Fibroblast of lung (primary cell): ENCODE measurements at places on chromosomes 1 and 21. TPM values are rescaled to one million over a fixed set of nuclear protein-coding genes. Genes with fewer than 3 reads are reported as not detected.

- DNase-seq: no peak
Observed at GRCh38 chr1:88980870-88981269, 11.6 kb downstream of the KYAT3 start.

DNA sequence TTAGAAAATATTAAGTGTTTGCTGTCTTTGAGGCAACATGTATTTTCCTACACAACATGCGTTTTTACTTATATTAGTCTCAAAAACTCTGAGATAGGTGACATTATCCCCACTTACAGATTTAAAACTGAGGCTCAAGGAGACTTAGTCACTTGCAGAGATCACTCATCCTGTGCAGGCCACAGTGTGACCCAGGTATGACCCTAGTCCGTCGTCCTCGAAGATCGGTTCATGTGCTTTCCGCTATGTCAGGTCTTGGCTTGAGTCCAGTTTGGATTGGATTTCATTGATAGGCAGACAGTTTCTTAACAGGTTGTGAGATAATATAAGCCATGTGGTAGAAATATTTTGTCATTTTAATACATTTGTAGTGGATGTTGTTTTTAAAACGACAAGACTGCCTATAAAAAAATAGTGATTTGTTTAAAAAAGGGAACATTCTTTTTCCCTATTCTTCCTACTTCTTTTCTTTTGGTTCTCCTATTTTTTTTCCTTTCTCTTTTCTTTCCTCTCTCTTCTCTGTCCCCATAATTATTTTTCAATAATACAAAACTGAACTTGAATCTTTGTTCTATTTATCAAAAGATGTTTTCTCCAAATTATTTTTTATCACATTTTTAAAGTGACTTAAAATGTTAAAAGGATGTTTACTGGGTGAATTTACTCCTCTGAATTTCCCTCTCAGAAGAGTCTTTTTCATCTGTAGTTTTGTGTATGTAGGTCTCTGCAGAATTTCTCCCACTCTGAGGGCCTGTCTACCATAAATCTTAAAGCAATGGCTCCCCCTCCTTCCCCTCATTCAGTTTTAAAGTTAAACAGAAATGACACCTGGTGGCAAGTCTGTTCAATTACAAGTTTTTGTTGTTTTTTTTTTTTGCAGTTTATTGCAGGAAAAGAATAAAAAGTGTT is 81.8 kb downstream of the PHTF1 start:
- peak; percentile 71 for DNase-seq

GRCh38 chr1:230781594-230781993 is 34.4 kb downstream of the CAPN9 start:
- DNase-seq: no peak

GRCh38 chr1:158212320-158212719 is 31.6 kb downstream of the CD1D start:
- DNase-seq: no peak

DNA sequence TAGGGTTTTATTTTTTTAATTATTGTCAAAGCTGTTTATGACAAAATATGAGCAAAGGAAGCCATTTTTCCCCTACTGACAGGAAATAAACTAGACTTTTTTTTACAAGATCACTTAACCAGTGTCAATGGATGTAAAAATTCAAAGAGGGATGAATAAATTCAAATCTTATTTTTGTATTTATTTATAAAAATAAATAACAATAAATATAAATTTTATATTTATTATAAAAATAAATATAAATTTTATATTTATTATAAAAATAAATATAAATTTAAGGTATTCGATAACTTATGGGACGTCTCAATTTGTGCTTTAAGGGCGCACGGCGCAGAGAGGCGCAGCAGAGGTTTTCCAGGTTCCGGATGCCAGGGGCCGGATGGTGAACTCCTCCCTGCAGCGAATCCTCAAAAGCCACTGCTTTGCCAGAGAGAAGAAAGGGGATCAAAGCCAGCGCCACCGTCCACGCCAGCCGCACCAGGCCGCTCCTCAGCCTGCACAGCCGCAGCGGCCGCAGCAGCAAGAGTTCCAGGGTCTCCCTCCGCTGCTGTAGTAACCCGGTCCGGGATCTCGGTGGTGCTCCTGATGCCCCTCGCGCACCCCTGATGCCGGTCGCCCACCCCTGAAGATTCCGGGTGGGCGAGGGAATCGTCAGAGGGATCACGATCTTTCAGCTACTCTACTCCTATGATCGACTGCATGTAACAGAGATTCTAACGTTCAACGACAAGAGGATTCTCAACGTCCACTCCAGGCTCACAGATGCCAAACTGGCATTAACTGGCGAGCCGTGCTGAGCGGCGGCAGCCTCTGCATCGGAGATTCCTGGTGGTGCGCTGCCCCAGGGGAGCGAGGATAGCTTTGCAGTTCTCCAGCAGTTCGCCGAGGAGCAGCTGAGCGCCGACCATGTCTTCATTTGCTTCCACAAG is 28.5 kb upstream of the RLF start:
- DNase-seq: peak; percentile 33

DNA sequence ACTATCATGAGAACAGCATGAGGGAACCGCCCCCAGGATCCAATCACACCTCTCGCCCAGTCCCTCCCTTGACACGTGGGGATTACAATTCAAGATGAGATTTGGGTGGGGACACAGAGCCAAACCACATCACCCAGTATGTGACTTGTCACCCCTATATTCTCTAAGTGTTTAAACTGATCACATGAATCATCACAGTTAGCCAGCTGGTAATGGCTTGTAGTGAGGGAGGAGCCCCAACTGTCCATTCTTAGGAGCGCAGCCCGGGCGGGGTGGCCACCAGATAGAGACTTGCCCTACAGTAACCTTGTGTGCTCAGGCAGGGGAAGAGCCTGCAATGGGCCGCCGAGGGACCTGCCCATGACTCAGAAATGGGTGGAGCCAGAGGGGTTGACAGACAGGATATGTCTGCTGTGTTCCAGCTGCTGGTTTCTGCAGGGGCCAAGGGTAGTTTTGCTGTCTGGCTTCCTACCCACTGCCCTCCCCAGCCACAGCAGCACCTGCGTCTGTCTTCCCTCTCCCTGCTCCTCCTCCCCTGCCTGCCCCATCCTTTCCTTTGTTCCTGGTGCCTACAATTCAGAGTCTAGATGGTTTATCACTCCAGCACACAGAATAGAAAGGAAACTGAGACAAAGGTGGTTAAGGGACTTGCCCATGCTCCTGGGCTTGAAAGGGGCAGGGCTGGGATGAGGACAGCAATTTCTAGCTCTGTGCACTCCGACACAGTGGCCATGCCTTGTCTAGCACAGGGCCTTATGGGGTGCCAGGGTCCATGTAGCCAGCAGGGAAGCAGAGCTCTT is 9.2 kb downstream of the ABCG1 start:
- DNase-seq: peak; percentile 66

- peak; percentile 53 for DNase-seq
Observed at GRCh38 chr1:16009030-16009460, 5.0 kb downstream of the SRARP start.

DNA sequence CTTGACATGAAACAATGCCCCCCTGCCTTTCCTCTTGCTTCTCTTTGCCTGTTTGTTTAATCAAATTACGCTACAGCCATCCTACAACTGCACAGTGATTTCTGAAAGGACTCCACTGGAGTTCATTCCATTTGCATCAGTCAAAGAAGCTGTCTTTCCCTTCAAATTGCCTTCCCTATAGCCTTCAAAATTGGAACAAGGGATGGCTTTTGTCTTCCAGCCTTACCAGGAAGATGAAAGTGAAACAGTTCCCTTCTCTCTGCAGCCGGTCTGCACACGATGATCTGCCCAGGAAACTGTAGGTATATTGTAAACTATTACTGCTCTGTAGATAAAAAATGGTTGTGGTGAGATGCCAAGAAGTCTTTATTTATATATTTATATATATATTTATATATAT is 65.6 kb upstream of the ETS2 start:
- DNase-seq: no peak

MOV10 gene
- 40.3 and 42.9 TPM in 2 replicates for total RNA-seq

- peak; percentile 95 for DNase-seq
Observed at GRCh38 chr1:150515328-150516049, at the start of gene FALEC. Gene FALEC (plus strand): TSS chr1:150515752.
